ENCODE measurements at places on chromosomes 2 and 18. TPM values are rescaled to one million over a fixed set of nuclear protein-coding genes. Genes with fewer than 3 reads are reported as not detected.

DNA sequence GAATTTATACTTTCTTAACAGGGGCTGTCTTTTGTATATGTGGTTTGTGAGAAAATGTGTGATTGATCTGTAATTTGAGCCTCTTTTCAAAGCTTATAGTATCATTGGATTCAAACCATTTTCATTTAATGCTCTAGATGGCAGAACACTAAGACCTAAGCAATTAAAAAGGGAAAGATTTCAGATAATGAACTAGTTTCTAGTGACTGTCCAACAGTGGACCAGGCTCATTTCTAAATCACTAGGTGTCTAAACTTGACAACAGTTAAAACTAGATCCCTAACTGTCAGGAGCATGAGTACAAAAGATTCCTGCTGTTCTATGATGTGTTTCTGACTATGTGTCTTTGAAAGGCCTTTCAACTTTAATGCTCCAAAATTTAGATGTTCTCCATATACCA, 54.6 kb downstream of the ANKRD44 start:
- no peak for DNase-seq
- peak overlapping the region; percentile 77 for H3K4me3 ChIP-seq
- peak overlapping the region; percentile 94 for H3K27ac ChIP-seq
- H3K4me1 ChIP-seq: peaks cover 75% of the 10 kb centered on the region
- peaks cover 9% of the 10 kb centered on the region for H3K36me3 ChIP-seq
- no peaks in the 10 kb centered on the region for H3K27me3 ChIP-seq

The NAT8 gene
- not detected for total RNA-seq

The ERBB4 gene
- not detected for total RNA-seq

DNA sequence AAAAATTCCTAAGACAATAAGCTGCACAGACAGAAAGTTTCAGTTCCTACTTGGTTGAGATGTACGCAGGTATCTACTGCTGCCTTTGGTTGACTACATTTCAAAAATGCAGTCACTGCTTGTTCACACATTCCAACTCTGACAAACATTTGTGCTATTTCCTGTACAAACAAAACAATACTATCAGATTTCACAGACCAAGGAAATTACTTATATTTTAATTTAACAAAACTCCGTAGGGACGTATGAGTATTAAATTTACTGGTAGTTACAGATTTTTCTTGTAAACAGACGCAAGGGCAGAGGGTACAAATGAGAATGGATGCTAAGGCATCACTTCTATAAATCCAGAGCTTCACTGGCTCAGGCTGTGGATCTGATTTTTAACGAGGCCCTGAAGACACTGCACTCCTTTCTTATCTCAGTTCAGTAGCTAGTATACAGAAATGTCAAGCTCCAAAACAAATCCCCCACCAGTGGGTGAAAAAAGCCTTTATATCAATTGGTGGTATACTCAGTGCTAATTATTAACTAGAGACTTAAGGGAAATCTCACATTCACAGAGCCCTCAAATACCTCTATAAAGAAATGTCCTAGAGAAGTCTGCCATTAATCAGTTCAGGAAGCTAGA, 31.7 kb upstream of the TTC32 start:
- H3K36me3 ChIP-seq: peaks cover 62% of the 10 kb centered on the region
- no peak overlapping the region for H3K27ac ChIP-seq
- no peaks in the 10 kb centered on the region for H3K27me3 ChIP-seq

GRCh38 chr2:96522304-96523203, 14.0 kb upstream of the ARID5A start:
- H3K27ac ChIP-seq: no peak overlapping the region
- DNase-seq: no peak
- no peaks in the 10 kb centered on the region for H3K36me3 ChIP-seq
- H3K4me1 ChIP-seq: peaks cover 11% of the 10 kb centered on the region
- H3K27me3 ChIP-seq: peaks cover 3% of the 10 kb centered on the region

The GNLY gene
- total RNA-seq: 1.8 TPM

The CFAP210 gene
- total RNA-seq: not detected

The MAP3K19 gene
- total RNA-seq: not detected

The ST6GAL2 gene
- not detected for total RNA-seq

The LRRTM1 gene
- total RNA-seq: not detected

- no peak overlapping the region for H3K4me3 ChIP-seq
- no peak for DNase-seq
- H3K36me3 ChIP-seq: no peaks in the 10 kb centered on the region
- peaks cover 2% of the 10 kb centered on the region for H3K27me3 ChIP-seq
- no peak overlapping the region for H3K27ac ChIP-seq
Measured at GRCh38 chr2:200090683-200091082, 135.3 kb downstream of the MAIP1 start.

DNA sequence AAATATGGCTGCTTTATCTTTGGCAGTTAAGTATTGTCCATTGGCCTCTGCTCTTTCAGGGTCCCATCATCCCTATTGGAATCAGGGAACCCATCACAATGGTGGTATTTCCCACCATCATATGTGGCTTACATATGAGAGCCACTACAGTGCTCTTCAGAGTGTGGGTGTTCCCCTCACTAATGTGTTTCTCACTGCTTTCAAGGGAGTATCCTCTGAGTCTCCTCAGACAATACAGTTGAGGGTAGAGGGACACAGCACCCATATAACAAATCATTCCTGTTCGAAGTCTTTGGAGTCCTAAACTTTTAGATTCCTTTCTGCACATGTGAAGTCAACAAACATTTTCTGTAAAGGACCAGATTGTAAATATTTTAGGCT, 48.8 kb upstream of the DNAJC10 start:
- H3K36me3 ChIP-seq: no peaks in the 10 kb centered on the region
- DNase-seq: no peak
- H3K4me3 ChIP-seq: no peak overlapping the region
- peaks cover 7% of the 10 kb centered on the region for H3K4me1 ChIP-seq

DNA sequence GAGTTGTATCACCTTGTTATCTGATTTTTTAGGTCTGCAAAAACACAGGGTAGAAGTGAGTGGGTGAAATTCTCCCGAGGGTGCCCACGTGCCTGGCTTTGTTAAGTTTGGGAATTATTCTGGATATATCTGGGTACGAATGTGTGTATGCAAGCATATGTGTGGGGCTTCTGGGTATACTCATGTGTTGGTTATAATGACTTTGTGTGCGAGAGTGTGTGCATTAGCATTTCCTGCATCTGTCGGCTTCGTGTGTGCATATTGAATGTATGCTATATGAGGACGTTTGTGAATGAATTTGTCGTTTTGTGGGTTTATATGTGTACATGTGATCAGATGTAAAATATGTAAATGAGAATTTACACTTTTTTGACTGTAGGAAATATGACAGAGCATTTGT, 13.8 kb upstream of the DNAJC27 start:
- H3K27ac ChIP-seq: no peak overlapping the region
- H3K27me3 ChIP-seq: peaks cover 4% of the 10 kb centered on the region
- no peak for DNase-seq
- H3K4me3 ChIP-seq: no peak overlapping the region
- H3K36me3 ChIP-seq: no peaks in the 10 kb centered on the region

The WNT6 gene
- total RNA-seq: 0.89 TPM

The VAMP8 gene
- 145 TPM for total RNA-seq

DNA sequence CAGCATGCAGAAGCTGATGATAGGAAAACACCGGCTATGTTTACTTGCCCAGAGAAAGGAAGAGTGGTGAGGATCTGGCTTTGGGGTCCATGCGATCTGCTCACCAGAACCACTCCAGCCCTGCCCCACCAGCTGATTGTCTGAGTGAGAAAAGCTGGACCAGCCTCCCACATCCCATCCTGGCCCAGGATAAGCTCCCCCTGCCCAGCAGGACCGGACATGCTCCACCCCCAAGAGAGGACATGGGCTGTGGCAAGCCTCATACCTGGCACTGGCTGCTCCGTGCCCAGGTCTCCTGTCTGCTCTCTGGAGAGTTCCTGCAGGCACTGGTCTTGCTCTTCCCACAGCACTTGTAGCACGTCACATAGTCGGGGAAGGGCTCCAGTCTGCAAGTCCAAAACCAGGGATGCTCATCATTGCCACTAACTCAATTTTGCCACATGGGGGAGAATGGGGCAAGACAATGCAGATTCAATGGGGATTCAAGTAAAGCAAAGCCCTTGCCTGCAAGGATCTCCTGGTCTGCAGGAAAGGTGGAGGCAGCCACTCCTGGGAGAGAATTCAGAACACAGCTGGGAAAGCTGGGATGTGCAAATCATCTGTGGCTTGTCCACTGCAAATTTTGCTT, 30.0 kb downstream of the SCTR start:
- no peaks in the 10 kb centered on the region for H3K36me3 ChIP-seq
- peaks cover 25% of the 10 kb centered on the region for H3K27me3 ChIP-seq
- H3K27ac ChIP-seq: no peak overlapping the region
- no peak overlapping the region for H3K4me3 ChIP-seq
- no peak for DNase-seq

- no peaks in the 10 kb centered on the region for H3K36me3 ChIP-seq
- H3K27me3 ChIP-seq: no peaks in the 10 kb centered on the region
- DNase-seq: no peak
- H3K27ac ChIP-seq: no peak overlapping the region
Measured at GRCh38 chr2:238133499-238134392, 4.7 kb upstream of the KLHL30 start.

- no peak overlapping the region for H3K27ac ChIP-seq
- DNase-seq: no peak
- no peaks in the 10 kb centered on the region for H3K27me3 ChIP-seq
- H3K36me3 ChIP-seq: no peaks in the 10 kb centered on the region
- H3K4me3 ChIP-seq: no peak overlapping the region
Measured at GRCh38 chr18:45792506-45793263, 32.8 kb upstream of the SIGLEC15 start.

The CAPN14 gene
- 3.3 TPM for total RNA-seq

DNA sequence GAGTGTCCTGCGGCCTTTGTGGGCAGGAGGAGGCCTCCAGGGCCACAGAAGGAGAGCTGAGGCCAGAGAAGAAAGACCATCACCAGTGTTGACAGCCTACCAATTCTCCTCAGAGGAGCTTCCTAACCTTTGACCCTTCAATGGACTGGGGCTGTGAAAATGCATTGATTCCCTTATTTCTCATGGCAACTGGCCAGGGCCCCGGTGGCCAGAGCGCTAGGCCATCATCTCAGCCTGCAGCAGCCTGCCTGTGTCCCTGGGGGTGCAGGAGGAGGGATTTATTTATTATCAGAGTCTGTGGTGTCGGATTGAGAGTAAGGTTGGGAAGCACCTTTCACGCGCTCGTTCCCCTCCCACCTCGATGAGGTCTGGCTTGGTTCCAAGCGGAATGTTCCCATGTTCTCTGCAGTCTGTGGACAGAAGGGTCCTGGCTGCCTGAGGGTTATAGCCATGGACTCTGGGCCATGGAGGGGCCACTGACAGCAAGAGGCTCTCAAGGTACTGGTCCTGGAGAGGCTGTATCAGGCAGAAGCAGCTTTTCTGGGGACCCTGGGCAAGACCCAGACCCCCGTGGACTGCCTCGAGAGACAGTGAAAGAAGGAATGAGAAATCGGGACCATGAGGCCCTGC, 53.8 kb downstream of the CYP27C1 start:
- H3K27me3 ChIP-seq: peaks cover 3% of the 10 kb centered on the region
- no peak overlapping the region for H3K27ac ChIP-seq
- H3K4me1 ChIP-seq: peaks cover 4% of the 10 kb centered on the region
- no peaks in the 10 kb centered on the region for H3K36me3 ChIP-seq
- no peak overlapping the region for H3K4me3 ChIP-seq
- DNase-seq: no peak

GRCh38 chr2:35463805-35464596, 891.6 kb upstream of the CRIM1 start:
- no peak overlapping the region for H3K4me3 ChIP-seq
- H3K4me1 ChIP-seq: no peaks in the 10 kb centered on the region
- H3K27ac ChIP-seq: no peak overlapping the region
- H3K27me3 ChIP-seq: no peaks in the 10 kb centered on the region
- no peaks in the 10 kb centered on the region for H3K36me3 ChIP-seq
- DNase-seq: no peak

The HOXD12 gene
- total RNA-seq: not detected

- DNase-seq: no peak
- H3K36me3 ChIP-seq: no peaks in the 10 kb centered on the region
- peaks cover 10% of the 10 kb centered on the region for H3K4me1 ChIP-seq
- H3K4me3 ChIP-seq: no peak overlapping the region
Measured at GRCh38 chr2:133885847-133886246, 317.6 kb upstream of the NCKAP5 start.

DNA sequence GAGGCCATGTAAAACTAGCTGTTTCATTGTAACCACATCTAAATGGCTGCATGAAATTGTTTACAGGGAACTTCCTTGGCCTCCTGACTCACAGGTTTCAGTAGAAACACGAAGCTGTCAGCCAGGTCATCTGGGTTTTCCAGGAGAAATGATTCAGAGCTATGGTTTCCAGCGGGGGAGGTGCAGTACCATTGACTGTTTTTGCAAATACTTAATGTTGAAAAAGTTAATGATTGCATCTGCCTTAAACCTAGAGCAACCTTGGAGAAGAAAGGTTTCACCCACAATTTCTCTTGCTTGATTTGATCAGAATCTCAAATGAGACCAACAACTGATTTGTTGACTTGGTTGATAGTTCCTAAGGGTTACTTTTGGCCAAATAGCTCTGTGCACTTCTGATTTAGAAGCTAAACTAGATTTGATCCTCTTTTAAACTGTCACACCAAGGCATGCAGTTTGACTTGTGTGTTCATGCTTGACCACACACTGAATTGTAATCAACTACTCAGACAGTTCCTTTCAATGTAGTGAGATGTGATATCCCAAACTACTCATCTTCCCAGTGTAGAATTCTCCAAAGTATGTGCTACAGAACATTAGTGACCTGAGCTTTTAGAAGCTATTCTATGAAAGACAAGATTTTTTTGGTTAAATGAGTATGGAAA, 193.5 kb upstream of the CHST9 start:
- H3K4me1 ChIP-seq: no peaks in the 10 kb centered on the region
- no peaks in the 10 kb centered on the region for H3K36me3 ChIP-seq
- H3K27me3 ChIP-seq: no peaks in the 10 kb centered on the region
- no peak for DNase-seq

DNA sequence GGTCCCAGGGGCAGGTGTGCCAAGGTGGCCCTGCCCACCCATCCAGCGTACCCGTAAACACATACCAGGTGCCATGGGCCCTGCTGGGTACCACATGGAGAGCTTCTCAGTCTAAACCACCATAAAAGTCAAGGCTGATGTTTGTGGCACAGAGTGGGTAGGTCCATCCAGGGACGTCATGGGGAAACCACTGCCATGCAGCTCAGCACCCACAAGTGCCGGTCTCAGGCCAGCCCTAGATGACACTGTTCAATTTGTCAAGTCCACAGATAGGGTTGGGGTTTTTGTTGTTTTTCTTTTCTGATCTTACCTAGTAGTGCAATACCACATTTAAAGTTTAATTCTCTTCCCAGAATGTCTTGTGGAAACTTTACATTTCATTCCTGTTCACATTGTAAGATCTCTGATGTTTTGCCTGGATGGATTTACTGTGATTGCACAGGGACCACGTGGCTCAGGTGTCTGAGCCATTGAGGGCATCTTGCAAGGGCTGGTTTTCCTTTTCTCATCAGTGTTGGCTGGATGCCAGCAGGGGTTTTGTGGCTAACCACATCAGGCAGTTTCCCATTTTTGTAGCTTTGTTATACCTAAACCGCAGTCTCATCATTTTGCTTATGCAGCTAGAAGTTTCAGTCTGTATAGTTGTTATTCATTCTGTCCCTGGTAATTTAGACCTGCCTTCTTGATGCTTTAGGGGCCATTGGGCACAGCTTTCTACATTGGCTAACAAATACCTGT, 64.7 kb downstream of the STK25 start:
- H3K4me3 ChIP-seq: peak overlapping the region; percentile 12
- peaks cover 2% of the 10 kb centered on the region for H3K27me3 ChIP-seq
- H3K27ac ChIP-seq: no peak overlapping the region

The CYP27C1 gene
- total RNA-seq: not detected
